PC-3 (cell line): ENCODE measurements at places on chromosomes 11 and 22. TPM values are rescaled to one million over a fixed set of nuclear protein-coding genes. Genes with fewer than 3 reads are reported as not detected.
A peak's percentile ranks its signal among the peaks of the same experiment; 100 is the strongest.

The WBP2NL gene
- 0.33 TPM in 1 of 2 replicates, not detected in the other for total RNA-seq

The SMIM38 gene
- 0.04 and 0.17 TPM in 2 replicates for total RNA-seq

- no peak for DNase-seq
Observed at GRCh38 chr11:133787379-133788141, 57.8 kb downstream of the SPATA19 start.

DNA sequence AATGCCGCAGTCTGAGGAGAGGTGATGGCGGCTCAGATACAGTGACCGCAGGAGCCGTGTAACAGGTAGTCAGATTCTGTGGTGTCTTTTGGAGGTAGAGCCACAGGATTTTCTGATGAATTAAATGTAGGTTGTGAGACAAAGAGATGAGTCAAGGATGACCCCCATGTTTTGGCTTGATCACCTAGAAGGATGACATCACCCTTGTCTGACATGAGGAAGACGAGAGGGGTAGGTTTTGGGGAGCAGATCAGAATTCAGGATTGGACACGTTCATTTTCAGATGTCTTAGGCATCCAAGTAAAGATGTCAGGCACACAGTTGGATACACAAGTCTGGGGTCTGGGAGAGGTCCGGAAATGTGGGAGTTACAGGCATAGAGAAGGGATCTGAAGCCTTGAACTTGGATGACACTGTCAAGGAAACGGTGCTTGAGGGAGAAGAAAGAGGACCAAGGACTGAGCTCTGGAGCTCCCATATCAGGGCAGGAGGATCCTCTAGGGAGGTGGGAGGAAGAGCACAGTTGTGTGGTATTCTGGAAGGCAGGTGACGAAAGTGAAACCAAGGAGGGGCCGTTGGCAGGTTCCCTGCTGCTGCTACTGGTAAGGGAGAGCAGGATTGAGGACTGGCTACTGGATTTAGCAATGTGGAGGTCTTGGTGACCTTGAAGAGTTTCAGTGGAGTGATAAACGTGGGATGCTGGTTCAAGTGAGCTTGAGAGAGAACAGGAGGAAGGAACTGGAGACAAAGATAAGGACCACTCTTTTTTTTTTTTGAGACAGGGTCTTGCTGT lies 12.6 kb upstream of the GDPD5 start:
- no peak for DNase-seq

DNA sequence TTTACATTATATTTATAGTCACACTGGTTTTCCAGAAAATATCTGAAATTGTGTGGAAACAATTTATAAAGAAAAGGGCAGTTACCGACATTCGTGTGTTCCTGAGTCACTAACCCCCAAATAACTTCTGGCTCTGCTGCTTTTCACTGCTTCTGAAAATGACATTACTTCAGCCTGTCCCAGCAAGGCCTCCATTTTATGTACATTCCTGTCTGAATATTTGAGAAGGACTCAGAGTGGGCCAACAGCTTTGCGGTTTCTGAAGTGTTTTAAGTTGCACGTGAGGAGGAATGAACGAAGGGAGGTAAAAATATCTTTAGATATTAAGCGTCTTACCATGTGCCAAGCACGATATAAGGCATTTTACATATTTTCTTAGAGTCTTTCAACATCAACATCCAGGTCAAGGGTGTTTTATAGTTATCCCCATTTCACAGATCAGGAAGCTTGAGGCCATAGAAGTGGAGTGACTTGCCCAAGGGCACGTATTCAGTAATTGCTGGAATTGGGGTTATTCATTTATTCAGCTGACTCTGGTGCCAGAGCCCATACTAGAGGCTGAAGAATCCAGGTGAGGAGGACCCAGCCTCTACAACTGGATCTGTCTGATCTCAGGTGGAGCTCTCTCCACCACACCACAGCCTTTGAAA lies 30.8 kb upstream of the WNT11 start:
- DNase-seq = no peak

- DNase-seq = no peak
Observed at GRCh38 chr11:74822170-74822569, 73.5 kb downstream of the RNF169 start.

The OR52I1 gene
- not detected in 2 replicates for total RNA-seq

DNA sequence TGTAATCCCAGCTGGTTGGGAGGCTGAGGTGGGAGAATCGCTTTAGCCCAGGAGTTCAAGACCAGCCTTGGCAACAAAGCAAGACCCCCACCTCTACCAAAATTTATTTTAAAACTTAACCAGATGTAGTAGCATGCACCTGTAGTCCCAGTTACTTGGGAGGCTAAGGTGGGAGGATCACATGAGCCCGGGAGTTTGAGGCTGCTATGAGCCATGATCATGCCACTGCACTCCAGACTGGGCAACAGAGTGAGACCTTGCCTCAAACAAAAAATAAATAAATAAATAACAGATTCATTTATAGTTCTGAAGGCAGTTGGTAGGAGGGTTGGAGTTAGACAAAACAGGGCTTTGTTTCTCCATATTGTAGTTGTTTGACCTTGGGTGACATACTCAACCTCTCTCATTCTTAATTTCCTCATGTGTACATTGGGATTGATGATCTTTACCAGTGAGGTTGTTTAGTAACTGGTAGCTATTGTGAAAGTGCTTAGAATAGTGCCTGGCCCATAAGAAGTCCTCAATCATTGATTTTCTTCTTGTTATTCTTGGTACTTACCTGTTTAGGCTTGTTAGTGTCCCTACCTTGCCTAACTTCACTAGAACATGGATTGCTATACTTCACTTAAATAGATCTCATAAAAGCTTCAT lies 79.1 kb downstream of the EMSY start:
- peak; percentile 12 for DNase-seq

The APOL3 gene
- total RNA-seq = 0.23 TPM in 1 of 2 replicates, not detected in the other

The SLC29A2 gene
- 25.5 and 27.8 TPM in 2 replicates for total RNA-seq

The OR8K3 gene
- total RNA-seq = not detected in 2 replicates

GRCh38 chr11:27204529-27204928 lies 158.5 kb downstream of the CCDC34 start:
- peak; percentile 20 for DNase-seq

- no peak for DNase-seq
Observed at GRCh38 chr11:120089036-120090001, 48.6 kb downstream of the TRIM29 start.

The SLC15A3 gene
- total RNA-seq = not detected in 2 replicates

The KCNE3 gene
- total RNA-seq = 0.58 and 0.73 TPM in 2 replicates

DNA sequence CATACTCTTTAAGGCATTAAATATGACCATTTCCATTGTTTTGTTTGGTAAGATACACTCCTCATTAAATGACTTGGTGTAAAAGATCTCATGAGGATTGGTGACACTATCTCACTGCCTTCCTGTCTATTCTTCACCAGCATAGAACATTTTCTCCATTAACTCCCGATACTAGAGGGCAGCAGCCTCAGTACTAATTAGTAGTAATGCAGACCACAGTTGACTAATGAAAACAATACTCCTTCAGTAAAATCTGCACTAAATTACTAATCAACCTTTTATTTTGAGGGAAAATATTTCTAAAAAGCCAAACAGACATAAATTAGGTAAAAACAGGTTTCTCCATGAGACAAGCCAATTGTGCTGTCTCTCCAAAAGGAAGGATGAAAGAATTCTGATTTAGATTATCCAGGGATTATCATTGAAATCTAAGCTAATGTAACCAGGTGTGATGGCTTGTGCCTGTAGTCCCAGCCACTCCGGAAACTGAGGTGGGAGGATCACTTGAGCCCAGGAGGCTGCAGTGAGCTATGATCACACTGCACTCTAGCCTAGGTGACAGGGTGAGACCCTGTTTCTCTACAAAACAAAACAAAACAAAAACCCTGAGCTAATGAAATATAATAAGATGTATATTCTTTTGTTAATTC lies 9.4 kb downstream of the PGM2L1 start:
- peak; percentile 87 for DNase-seq

DNA sequence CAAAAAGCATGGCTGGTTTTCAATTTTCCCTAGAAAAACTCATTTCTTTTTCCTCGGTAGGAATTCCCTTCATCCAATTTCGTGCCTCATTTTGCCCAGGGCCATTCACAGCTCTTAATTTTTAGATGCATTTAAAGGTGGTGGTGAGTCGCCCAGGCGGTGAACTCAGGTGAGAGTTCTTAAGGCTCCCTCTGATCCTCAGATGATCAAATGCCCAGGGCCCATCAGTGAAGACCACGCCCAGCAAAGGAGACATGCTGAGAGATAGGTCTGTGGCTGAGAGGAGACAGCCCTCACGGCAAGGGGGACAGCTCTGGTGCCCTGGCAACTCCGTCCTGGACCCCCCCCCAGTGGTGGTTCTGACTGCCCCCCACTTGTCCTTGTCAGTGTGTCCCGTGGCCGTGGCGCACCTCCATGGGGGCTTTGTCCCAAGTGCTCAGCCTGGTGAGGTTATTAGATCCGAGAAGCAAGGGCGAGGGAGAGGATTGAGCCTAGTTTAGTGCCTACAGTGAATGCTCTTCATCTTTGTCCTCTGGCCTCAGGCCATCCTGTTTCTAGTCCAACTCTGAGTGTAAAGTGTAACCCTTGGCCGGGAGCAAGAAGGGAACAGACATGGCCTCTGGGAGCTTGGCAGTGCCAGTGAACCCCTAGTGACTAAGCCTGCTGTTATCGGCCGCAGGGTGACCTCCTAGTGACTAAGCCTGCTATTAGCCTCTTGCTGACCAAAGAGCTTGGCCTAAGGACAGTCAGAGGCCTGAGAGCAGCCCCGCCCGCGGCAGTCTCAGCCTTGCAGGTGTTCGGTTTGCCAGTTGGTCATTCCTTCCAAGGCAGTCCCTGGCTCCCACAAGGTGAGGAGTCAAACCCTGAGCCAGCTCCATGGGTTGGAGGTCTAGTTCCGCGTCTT lies 83.5 kb downstream of the CTTN start:
- DNase-seq = peak; percentile 94

- DNase-seq = no peak
Observed at GRCh38 chr22:19204640-19205039, 26.1 kb upstream of the SLC25A1 start.

GRCh38 chr11:130737866-130738431 lies 178.3 kb downstream of the SNX19 start:
- DNase-seq = peak; percentile 72

The CALCA gene
- total RNA-seq = not detected in 2 replicates
